ENCODE measurements at places on chromosomes 16 and 17.

DNA sequence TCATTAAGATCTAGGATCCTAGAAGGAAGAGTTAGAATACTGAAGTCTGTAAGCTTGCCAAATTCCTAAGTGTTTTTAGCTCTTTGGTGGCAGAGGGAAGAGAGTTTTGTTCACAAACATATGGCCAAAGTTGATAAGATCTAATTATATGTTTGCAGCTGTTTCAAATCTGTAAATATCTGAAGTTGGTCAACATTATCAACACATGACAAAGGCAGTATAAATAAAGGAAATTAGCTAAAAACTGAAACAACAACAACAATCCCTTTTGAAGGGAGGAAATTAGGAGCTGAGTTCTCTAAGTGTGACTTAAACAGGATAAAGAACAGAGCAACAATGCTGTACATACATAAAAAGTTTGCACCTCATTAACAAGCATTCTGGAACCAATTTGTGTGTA, 208.7 kb downstream of the KCNJ2 start:
- DNase-seq: no peak

DNA sequence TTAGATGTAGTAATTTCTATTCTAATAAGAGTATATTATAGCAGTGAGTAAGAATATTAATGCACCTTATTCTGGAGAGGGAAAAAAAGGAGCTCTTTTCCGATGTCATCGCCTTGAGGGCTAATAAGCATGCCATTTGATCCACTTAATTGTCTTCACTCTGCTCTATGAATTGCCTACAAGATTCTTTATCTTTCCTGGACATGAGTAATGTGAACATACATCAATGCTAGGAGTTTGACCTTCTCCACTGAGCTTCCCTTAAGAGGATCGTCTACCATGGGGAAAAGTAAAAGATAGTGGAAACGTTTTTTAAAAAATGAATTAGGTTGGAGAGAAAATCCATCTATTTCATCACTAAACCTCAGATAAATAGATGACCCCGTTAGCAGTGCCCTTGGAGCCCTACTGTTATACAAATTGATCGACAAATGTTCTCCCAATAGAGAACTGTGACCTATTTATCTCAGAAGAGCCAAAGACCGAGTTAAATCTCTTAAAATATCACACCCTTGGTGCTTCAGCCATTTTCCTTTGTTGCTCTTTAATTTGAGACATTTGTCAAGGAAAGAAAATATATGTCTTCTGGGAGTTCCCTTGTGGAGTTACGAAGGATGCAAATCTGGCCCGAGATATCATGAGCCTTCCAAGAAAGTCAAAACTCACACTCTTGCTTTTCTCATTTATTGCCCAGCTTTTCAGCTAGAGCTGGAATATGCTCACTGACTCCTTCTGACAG, 898.5 kb downstream of the KCNJ2 start:
- DNase-seq: no peak

DNA sequence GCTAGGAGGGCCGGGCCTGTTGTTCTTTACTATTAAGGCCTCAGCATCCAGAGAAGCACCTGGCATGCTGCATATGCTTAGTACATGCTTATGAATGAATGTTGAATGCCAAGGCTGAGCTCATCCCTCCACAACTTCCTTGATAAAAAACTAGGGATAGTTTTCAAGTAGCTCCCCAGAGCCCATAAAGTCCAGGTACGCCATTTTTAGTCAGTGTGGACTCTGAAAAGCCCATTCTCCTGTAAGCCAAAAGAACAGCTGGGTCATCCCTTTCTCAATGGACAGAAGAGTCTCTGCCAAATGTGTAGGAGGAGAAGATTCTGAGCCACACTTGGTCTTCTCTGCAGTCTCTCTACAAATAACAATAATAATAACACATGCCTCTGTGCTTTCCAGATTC, 8.9 kb upstream of the ITGB3 start:
- no peak for DNase-seq

GRCh38 chr16:17302620-17303019, 168.1 kb downstream of the XYLT1 start:
- no peak for DNase-seq

DNA sequence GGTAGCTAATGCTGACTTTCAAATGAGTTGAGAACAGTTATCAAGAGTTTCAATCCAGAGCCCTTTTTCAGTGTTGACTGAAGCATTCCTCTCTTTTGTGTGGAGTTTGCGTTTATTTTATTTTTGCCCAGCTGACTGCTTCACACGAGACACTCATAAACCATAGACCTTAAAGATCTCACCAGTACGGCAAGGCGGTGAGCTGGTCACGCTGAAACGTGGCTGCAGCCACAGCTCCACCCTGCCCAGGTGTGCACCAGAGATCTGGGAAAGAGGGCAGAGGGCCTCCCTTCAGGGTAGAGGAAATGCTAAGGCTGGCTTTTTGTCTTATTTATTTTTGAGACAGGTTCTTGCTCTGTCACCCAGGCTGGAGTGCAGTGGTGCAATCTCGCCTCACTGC, 112.2 kb downstream of the AATF start:
- DNase-seq: no peak

- DNase-seq: no peak
Observed at GRCh38 chr17:58507123-58507634, 7.3 kb downstream of the MTMR4 start.

GRCh38 chr17:77745702-77746101, 212.8 kb upstream of the TNRC6C start:
- no peak for DNase-seq

DNA sequence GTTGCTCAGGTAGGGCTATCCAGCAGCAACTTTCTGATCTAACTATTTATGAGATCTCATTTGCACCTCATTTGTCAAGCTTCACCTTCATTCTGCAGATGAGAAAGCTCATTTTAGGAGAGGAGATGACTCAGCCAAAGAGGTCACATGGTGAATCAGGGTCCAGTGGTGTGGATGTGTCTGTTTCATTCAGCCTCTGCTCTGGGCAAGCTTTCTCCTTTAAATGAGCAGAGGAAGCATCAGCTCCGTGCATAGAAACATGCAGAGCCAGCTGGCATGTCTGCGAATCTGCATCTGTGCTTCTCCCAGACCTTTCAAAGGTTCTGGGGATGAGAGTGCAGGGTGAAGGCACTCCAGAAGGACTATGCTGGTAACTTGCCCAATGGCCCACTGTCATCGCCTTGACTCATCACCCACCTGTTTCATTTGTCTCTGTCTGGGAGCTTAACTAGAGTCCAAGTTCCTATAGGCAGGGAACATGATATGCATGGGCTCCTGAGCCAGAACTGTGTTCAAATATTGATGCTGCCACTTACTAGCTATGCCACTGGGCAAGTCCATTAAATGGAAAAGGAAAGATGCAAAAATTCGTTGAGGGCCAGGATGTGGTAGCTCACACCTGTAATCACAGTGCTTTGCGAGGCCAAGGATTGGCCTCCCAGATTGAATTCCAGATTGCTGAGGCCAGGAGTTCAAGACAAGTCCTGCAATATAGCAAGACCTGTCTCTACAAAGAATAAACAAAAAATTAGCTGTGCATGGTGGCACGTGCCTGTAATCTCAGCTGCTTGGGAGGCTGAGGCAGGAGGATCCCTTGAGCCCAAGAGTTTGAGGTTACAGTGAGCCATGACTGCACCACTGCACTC, 67.1 kb upstream of the NLK start:
- no peak for DNase-seq

GRCh38 chr17:47816111-47816735, 5.4 kb downstream of the OSBPL7 start:
- DNase-seq: no peak

DNA sequence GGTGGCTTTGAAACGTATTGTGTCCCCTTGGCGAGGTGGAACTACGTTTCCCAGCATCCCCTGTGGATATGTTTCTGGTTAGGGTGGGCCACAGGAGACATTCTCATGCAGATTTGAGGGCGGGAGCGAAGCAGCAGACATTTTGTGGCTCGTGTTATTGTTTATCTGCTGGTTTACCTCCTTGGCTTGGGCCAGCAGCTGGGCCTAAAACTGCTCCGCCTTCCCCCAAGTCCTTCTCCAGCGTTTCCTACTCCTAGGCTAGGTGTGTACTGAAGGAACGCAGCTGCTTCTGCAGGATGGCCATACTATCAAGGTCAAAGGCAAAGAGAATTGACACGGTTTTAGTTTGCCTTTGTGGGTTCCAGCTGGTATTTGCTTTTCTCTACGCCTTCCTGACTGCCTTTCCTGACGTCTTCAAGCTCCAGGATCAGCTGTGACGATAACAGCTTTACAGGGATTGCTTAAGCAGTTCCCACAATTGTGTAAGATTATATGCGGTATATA, 17.2 kb upstream of the WSB1 start:
- DNase-seq: no peak

GRCh38 chr16:22861580-22861979, 47.6 kb downstream of the HS3ST2 start:
- DNase-seq: no peak

DNA sequence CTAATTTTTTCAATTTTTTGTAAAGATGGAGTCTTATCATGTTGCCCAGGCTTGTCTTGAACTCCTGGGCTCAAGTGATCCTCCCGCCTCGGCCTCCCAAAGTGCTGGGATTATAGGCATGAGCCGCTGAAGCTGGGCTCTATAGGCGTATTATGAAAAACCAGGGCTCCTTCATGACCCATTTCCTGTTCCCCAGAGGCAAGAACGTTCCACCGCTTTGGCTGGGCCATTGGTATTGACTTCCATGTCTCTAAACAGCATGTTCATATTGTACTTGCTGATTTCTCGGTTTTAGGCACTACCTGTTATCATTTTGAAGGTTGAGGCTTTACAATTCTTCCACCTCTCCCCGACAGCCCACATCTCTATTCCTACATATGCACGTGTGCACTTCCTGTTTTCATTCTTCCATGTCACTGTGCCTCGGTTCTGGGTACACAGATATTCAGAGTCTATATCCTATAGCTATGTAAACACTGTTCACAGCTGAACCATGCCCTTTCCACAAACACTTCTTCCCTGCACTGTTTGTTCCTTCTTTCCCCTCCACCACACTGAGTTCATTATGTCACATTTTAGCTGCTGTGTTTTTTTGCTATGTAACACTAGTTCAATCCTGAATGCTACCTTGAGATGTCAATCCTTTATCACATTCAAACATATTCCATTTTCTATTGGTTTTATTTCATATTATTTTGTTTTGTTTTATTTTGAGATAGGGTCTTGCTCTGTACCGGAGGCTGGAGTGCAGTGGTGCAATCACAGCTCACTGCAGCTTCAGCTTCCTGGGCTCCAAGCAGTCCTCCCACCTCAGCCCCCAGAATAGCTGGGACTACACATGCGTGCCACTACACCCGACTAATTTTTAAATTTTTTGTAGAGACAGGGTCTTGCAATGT, 16.8 kb upstream of the MAPK3 start:
- no peak for DNase-seq

DNA sequence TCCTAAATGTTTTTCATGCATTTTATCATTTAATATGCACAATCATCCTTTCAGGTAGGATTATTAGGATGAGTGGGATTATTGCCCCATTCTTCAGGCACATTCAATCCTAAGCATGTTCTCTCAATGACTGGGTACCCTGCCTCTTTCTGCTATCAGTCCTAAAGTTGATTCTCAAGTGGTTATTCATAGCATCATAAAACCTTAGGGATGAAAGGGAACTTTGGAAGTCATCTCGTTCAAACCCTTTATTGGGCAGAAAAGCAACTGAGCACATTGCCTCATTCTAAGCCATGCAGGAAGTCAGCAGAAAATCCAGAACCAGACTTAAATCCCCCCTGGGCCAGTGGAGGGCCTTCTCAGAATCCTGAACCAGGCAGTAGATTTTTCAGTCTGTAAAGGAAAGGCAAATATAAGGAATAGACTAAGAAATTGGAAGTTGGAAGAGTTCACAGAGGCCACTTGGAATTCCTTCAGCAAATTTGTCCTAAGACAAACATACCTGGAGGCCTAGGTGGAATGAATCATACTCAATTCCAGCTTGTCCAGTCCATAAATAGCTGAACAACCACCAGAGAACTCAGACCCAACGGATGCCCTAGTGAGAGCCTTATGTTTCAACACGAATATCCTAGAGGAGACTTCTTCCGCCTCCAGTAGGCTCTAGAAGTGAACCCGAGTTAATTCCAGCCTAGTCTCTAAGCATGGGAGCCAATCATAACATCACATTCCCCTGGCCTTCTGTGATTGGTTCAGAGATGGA, 62.7 kb downstream of the IRX6 start:
- DNase-seq: no peak

GRCh38 chr17:40461732-40462342, 18.6 kb downstream of the IGFBP4 start:
- DNase-seq: no peak

GRCh38 chr17:18323007-18323406, 7.9 kb downstream of the SMCR8 start:
- DNase-seq: no peak

GRCh38 chr16:80231888-80232287, 308.9 kb upstream of the DYNLRB2 start:
- no peak for DNase-seq
